ENCODE measurements at places on chromosomes 6 and 20.
A peak's percentile ranks its signal among the peaks of the same experiment; 100 is the strongest.

GRCh38 chr20:11924923-11925322, 7.2 kb downstream of the BTBD3 start:
- DNase-seq: no peak

- no peak for DNase-seq
Measured at GRCh38 chr6:155544677-155545076, 89.0 kb upstream of the NOX3 start.

- DNase-seq: no peak
Measured at GRCh38 chr20:13384132-13384531, 163.1 kb downstream of the ISM1 start.

- no peak for DNase-seq
Measured at GRCh38 chr6:89657445-89658158, 19.1 kb upstream of the LYRM2 start.

GRCh38 chr6:41748542-41748941, 1.3 kb upstream of the PGC start:
- DNase-seq: no peak

- no peak for DNase-seq
Measured at GRCh38 chr6:143734641-143735063, 56.9 kb downstream of the PHACTR2 start.

- no peak for DNase-seq
Measured at GRCh38 chr6:110756817-110757216, 58.5 kb downstream of the CDK19 start.

GRCh38 chr6:30067460-30068139, 602 bp downstream of the PPP1R11 start:
- DNase-seq: no peak

- DNase-seq: no peak
Measured at GRCh38 chr6:102407886-102408741, 1014.6 kb downstream of the GRIK2 start.

GRCh38 chr6:155448668-155449449, 6.8 kb downstream of the NOX3 start:
- no peak for DNase-seq

- no peak for DNase-seq
Measured at GRCh38 chr20:58720890-58721289, 28.3 kb downstream of the NPEPL1 start.

DNA sequence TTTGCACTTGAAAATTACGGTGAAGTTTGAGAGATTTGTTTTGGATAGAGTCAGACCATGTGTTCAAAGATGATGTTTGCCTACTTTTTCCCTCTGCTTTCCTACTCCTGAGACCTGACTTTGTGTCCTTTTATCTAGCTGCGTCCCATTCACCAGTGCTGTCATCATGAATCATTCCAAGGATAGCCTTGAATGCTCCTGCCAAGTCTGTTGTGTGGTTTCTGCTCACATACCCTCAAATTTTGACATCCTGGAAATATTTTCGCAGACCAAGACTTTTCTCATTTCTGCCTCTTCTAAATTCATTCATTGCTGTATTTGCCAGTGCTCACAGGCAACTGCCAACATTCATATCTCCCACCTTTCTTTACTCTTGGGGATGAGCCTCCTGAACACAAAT, 175.9 kb upstream of the SCGN start:
- no peak for DNase-seq

DNA sequence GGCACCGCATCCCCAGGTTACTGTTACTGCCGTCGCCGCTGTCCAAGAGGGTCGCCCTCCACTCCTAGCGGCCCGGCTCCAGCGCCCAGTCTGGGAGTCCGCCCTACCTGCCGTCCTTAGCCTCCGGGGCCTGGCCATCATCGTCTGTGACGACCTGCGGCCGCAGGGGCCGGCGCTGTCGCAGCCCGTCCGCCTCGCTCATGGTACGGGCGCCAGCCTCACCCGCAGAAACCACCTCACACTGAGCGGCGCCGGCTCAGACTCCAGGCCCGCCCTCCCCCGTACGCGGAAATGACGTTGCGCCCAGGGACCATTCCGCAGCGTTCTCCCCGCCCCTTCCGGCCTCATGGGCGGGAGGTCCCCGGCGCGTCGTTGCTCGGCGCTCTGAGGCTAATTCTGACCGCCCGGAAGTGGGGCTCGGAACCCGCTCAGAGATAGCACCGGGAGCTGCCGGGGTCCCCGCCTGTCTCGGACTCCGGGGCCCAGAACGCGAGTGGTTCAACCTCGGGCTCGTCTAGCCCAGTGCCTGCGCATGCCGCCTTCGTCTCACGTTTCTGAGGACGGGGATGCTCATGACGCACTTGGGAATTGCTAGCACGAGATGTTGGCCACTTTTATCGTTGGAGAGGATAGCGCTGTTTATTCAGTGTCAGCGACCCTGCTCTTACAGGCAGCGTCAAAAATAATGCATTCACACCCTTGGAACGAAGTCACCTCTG, at the start of gene APMAP:
TSS of gene APMAP (minus strand) at position 265 of the 719 bp plus-strand sequence. CDS start at position 202, 63 bp downstream.
- DNase-seq: peak; percentile 93

DNA sequence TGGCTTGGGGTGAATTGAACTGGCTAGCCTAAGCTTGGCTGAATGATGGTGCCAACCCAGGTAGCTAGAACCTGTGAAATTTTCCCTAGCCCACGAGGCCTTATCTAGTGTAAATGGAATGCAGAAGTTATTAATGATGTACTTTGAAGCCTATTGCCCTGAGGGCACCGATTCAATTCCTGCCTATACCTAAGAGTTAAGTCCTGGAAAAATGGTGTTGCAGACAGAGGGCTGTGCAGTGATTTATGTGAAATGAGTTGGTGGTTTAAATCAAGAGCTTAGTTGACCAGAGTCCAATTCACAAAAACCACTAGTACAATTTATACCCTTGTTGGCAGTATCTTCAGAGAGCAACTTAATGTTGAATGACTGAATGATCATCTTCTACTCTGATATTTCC, 373.8 kb upstream of the JAG1 start:
- no peak for DNase-seq

DNA sequence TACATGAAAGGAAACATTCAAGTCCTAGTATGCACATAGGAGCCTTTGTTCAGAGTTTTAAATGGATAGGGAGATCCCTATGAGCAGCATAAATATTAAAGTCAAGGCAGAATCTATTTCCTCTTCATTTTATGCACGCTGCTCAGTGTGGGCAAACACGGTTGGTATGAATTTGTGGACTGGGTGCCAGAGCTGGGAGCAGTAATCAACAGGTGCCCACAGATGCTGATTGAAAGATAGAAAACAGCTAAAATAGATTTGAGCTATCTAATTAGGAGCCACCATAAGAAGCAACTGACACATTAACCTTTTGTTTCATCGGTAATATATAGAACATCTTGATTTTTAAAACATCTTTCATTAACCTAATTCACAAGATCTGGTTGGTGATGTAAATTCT, 175.5 kb downstream of the EYS start:
- no peak for DNase-seq

Measured in activated naive CD4-positive, alpha-beta T cell (primary cell).